ENCODE measurements at places on chromosomes 5 and 9.

- DNase-seq = no peak
Measured at GRCh38 chr5:2303431-2304100, 420.8 kb upstream of the IRX4 start.

DNA sequence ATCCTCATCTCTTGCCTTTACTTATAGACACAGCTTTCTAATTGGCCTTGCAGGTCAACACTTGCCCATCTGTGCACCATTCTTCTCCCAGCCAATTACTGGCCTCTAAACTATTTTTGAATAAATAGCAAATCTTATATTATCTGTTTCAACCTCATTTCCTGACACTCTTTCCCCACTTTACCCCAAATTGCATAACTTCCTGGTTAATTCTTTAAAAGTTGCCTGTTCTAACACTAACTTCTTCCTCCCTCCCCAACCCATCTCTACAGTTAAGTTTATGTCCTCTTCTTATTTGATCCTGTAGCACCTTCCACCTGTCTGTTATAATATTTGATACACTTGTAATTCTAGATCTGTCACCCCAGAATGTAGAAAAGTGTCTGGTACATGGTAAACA is 372.1 kb downstream of the PDE4D start:
- DNase-seq = no peak

DNA sequence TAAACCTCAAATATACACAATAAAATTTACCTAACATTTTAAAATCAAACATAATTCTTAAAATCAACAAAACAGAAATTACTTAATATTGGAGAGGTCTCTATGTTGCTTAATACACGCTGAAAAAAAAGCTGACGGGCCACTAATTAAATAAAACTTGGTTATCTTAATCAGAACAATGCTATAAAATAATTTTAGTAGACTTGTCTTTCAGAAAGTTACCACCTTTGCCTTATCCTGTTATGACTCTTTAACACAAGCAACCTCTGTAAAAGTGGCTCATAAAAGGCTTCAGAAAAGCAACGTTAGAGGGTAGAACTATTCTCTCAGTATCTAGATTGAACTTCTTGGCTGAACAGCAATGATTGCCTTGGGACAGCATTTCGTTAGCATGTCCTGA is 251.0 kb upstream of the RIOK2 start:
- DNase-seq = no peak

DNA sequence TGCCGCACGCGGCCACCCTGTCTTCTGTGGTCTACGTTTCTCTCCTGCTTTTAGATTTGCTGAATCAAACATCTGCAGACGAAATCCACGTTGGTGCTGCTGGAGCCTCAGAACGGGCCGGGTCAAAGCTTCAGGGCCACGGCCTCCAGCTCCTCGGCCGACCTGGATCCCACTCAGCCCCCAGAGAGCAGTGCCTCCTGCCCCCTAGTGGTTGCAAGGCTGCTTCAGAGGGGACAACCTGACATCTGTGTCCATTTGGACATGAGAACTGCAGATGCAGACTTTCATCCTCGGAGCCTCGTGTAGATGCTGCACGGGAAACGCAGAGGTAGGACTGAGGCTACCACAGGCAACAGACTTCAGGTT is 23.0 kb upstream of the SLC6A3 start:
- DNase-seq = no peak

DNA sequence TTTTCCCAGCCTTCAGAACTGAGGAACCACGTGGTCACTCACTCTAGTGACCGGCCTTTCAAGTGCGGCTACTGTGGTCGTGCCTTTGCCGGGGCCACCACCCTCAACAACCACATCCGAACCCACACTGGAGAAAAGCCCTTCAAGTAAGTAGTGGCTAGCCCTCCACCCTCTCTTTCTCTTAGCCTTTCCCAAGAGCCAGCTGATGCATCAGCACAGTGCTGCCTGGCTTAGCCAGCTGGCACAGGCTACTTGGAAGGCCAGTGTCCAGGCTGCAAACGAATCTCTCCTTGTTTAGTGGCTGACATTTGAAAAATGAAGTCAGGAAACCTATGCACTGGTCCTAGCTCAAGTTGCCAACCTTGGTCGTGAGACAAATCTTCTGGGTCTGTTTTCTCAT is 91.1 kb downstream of the PRDM6 start:
- DNase-seq = no peak
